Stimulated activated CD4-positive, alpha-beta T cell treated with anti-CD3 and anti-CD28 coated beads, TNF-alpha, amount 100 ng/mL, for 24 hours (primary cell): ENCODE measurements at places on chromosomes 2 and 18.
A peak's percentile ranks its signal among the peaks of the same experiment; 100 is the strongest.

DNA sequence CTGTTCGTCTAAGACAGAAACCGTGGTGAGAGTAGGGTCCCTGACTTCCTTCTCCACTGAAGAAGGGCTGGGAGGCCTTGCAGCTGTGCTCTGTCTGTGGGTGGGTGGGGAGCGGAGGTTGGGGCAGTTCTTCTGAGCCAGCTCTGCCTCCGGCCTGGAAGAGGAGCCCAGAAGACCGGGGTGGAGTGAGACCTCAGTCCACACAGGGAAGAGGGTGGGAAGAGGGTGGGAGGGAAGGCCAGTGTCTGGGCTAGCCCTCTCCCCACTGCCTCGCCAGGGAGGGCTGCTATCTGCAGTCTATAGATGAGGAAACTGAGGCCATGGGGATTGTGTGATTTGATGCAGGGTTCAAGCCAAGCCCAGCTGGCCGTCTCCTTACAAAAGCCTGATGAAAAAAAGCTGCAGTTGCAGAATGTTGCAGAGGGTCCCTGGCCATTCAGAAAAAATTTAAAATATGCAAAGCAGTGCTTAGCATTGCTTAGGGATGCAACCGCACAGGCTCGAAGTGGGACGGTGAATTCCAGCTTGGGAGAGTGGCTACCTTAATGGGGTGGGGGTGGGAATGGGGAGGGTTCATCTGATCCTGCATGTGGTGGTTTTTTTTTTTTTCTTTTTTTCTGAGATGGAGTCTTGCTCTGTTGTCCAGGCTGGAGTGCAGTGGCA, 181.6 kb upstream of the HS6ST1 start:
- DNase-seq, result no peak

DNA sequence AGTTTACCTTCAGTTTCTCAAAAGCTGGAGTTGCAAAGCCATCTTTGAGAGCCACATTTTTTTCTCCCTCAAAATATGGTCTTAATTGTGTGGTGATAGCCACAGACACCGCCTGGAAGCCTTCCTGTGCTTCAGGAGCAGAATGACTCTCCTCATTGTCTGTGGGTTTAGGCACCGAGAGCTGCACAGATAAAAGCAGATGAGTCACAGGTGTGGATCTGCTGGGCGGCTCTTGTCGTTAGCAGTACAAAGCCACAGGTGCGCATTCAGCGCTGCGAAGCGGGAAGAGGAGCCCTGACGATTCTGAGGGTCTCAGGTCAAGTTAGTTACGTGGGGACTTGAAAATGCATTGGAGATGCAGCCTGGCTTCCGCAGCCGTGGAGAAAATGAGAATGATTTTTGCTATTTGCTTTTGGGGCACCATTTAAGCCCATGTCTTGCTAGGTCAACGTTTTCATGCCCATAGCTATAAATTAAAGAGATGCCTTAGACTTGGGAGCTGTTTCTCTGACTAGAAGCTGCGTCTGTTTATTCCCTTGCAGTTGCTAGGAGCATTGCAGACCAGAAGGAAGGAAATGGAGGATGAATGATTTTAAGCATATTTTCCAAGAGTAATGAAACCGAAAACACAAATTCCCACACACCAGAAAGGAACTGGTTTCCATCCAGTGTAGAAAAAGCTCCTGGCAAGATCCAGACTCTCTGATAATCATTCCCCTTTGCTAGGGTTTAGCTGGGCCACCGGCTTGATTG, 51.5 kb downstream of the KLHL29 start:
- peak; percentile 45 for DNase-seq

DNA sequence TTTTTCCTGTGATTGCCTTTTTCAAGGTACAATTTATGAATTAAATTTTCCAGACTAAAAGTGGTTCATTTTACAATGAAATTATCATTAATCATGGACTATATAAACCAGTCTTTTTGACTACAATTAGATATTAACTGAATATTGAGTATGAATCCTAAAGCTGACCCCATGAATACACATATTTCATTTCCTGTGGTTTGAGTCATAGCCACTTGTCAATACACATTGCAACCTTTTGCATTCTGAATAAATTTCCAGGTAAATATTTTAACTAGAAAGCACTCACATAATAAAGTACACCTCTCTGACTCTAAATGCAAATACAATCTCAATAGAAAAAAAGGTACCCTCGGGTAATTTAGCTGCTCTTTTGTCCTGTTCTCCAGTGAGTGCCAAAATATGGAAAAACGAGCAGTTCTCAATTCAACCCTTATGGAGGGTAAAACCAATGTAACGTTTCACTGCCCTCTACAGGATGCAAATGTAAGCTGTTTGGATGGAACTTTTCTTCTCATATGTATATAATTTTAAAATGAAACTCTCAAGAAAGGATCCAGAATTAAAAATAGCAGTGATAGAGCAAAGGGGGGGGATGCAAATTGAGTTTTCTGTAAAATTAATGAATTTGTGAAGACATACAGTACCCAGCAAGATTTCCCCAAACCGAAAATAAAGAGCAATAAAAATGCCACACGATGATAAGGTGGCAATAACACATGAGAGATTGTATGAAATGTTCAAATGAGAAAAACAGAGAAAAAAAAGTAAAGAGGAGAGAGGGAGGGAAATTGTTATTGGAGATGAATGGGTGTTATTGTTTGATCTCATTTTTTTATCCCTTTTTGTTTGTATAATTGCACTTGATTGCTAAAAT, 1795.7 kb upstream of the PIK3C3 start:
- no peak for DNase-seq

- no peak for DNase-seq
Measured at GRCh38 chr2:108253106-108253505, 13.3 kb downstream of the SULT1C3 start.

DNA sequence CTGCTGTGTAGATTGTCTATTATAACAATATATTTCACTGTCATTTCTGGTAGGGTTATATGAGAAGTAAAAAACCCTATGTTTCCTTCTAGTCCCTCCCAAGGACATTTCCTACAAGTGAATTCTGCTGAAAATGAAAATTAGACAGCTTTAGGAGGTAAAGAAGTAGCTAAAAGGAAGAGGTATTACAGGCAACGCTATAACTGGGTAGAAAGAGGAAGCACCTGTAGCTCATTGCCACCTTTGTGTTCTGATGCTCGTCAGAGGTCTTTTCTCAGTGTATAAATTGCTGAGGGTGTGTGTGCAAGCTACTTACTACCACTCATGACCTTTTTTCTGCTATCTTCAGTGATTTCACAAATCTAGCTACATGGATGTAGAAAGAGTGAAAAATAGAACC, 1.4 kb downstream of the DNAJC10 start:
- DNase-seq, result no peak

GRCh38 chr18:50614838-50615237, 55.0 kb downstream of the MAPK4 start:
- DNase-seq, result no peak

DNA sequence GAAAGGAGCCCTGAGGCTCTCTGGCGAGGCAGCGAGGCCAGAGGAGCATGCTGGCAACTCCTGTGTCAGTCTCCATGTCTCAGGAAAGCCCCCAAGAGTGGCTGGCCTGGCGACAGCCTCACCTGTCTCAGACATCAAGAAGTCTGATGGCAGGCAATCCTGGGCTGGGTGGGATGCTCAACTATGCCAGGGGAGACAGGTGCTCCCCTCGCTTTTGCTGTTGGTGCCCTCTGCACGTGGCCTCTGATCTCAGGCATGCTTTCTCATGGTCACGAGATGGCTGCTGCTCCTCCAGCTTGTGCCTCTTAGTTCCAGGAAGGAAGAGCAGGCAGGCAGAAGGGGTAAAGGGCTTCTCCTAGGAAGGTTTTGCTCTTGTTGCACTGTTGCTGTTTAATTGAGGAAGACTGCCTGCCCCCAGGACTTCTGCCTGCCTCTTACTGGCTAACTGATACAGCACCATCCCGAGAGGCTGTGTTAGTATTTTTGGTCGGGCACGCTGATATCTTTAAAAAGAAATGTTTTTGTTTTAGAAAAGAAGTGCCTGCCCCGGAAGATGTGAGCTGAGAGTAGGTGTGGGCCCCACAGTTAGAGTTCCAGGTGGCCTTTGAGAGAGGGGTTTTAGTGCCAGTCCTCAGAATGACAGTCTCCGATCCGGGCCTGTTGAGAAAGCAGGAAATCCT, 344.8 kb upstream of the HS6ST1 start:
- no peak for DNase-seq

DNA sequence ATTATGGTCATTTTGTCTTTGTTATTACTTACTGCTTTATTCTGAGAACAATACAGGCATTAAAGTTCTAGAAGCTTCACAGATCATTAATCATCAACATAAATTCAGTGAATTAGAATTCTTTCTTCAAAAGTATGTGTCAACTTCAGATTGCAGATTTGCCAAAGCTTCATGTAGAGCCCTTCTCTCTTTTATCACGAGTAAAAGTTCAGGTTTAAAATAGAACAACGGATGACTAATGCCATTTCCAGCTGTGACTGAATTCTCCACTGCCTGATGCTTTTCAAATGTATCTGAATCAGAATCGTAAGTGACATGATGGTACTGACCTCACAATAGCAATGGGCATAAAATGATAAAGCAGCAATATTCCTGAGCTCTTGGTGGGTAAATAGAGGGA, 116.0 kb downstream of the ABCA12 start:
- no peak for DNase-seq

DNA sequence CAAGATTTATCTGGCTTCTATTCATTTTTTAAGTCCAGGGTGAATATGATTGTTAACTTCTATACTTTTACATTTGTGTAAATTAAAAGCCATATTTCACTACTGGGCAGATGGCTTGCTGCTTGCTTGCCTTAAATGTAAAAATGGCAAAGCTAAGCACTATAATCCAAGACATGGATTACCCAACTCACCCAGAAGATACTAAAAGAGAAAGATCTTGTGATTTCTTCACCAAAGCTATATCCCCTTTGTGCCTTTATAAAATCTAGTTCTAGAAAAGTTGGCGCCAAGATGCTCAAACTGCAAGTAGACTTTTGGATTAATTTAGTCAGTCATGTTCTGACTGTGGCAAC, 48.7 kb upstream of the PKDCC start:
- no peak for DNase-seq

- peak; percentile 39 for DNase-seq
Measured at GRCh38 chr18:13612196-13612997, 114.0 kb downstream of the FAM210A start.

DNA sequence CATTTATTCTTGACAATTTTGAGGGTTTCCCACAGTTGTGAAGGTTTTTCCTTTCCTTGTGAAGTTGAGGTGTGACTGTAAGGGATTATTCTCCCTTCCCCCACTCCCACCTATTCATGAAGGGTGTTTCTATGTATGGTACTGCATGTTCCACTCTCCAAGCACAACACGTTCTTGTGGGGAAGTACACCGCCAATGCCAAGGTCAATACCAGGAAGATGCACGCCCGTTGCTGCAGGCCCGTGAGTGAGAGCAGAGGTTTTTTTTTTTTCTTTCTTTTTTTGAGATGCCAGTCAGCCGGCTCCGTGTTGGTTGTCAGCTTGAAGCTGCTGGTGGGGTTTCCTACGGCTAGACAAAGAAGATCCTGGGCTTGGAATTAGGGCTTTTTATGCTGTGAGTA, 38.6 kb upstream of the EPHA4 start:
- no peak for DNase-seq

- no peak for DNase-seq
Measured at GRCh38 chr2:60735496-60736250, 20.4 kb upstream of the PAPOLG start.

- no peak for DNase-seq
Measured at GRCh38 chr2:120393456-120393855, 47.5 kb downstream of the INHBB start.

- DNase-seq, result no peak
Measured at GRCh38 chr2:158134655-158135054, 33.0 kb downstream of the UPP2 start.

GRCh38 chr2:159095813-159096212, 127.4 kb downstream of the TANC1 start:
- DNase-seq, result no peak
